ENCODE measurements at places on chromosomes 6 and 20.

GRCh38 chr20:57746832-57747404 is 37.1 kb upstream of the PMEPA1 start:
- DNase-seq = no peak

- no peak for DNase-seq
These were observed 50.0 kb downstream of the STMND1 start for GRCh38 chr6:17151888-17152287.

DNA sequence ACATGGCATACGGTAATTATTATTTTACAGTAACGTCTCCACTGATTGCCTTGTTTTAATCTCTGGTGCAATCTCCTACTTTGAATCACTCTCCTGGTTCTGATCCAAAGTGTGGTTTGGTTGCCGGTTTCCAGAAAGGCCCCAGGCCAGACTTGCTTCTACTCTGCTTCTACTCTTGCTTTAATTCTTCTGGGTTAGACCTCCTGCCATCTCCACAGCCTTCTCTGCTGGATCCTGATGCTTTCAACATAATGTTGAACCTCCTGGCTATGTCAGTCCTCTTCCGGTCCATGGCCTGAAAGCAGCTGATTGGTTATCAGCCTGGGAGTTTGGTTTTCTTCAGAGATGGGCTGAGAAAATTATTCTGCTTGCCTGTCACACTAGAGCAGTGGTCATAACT is 266.5 kb upstream of the RIMS1 start:
- no peak for DNase-seq

- DNase-seq = no peak
These were observed 31.4 kb upstream of the TRIM26 start for GRCh38 chr6:30244560-30244959.

DNA sequence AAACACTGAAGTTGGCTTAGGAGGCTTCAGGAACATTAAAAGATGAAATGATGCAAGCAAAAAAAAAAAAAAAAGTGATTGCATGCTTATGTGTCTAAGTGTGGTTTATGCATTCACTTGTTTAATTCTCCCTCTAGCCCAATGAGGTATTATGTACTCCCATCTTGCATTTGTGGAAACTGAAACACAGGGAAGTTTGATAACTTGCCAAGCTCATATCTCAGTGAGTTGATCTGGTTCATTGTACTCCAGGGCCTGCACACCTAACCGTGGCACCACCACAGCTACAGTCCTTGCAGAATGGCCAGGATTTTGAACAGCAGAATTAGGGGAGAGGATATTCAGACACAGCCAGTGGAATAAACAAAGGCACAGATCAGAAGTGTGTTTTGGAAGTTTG is 251.2 kb downstream of the TBC1D7 start:
- no peak for DNase-seq

- no peak for DNase-seq
These were observed 294.4 kb upstream of the TBX18 start for GRCh38 chr6:85058806-85059205.

DNA sequence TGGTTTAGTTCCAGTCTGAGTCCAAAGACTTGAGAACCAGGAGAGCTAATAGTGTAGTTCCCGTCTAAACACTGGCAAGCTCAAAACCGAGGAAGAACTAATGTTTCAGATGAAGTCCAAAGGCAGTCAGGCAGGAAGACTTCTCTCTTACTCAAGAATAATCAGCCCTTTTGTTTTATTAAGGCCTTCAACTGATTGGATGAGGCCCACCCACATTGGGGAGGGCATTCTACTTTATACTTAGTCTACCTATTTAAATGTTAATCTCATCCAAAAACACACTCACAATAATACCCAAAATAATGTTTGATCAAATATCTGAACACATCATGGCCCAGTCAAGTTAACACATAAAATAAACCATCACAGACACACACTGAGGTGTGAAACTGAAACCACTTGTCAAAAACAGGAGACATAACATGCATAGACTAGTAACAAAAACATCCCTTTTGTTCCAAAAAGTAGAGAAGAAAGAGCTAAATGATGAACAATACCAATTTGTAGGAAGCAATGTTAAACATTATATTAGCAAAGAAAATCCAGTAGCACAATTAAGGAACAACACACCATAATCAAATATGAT is 50.2 kb upstream of the SENP6 start:
- DNase-seq = no peak

DNA sequence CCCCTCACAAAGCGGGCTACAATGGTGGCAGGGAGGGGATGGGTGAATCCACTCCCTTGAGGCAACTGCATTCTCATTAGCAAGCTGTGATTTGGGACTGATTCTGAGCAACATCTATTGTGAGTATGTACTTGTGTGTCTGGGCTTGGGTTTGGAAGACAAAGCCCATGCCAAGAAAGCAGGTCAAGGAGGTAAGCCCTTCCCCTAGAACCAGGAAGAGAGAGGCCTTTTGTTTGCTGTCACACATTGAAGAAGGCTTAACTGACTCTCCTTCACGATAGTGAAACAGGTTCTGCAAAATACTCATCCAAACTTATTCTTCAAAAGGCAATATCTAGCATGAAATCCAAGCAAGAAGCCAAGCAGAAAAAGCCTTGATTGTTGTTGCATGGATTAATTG is 403.1 kb upstream of the ID4 start:
- DNase-seq = no peak

All from B cell (primary cell).